Vagina (tissue), 2 donors: ENCODE measurements at places on chromosomes 6 and 20. TPM values are rescaled to one million over a fixed set of nuclear protein-coding genes. Genes with fewer than 3 reads are reported as not detected.

- DNase-seq, result no peak
Measured at GRCh38 chr6:142207265-142207877, 60.3 kb downstream of the VTA1 start.

DNA sequence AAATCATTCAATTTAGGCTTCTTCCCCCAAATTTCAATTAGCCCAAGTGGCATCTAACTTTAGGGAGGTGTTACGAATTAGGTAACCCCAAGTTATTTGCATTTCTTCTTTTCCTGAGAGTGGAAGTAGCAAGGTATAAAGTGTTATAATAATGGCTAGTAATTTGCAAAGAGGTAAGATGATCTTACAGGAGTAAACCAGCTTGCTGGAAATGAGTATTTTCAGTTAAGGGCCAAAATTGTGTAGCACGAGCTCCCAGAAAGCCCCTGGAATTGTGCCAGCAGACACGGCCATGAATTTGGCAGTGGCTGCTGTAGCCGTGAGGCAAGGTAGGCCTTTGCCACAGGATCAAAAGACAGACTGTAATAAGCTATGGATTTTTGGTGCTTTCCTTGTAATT is 38.0 kb downstream of the CITED2 start:
- no peak for DNase-seq

The HLA-G gene
- not detected for total RNA-seq

GRCh38 chr20:8305449-8305978 is 173.4 kb downstream of the PLCB1 start:
- no peak for DNase-seq

The MRAP2 gene
- total RNA-seq, result 4.2 TPM

DNA sequence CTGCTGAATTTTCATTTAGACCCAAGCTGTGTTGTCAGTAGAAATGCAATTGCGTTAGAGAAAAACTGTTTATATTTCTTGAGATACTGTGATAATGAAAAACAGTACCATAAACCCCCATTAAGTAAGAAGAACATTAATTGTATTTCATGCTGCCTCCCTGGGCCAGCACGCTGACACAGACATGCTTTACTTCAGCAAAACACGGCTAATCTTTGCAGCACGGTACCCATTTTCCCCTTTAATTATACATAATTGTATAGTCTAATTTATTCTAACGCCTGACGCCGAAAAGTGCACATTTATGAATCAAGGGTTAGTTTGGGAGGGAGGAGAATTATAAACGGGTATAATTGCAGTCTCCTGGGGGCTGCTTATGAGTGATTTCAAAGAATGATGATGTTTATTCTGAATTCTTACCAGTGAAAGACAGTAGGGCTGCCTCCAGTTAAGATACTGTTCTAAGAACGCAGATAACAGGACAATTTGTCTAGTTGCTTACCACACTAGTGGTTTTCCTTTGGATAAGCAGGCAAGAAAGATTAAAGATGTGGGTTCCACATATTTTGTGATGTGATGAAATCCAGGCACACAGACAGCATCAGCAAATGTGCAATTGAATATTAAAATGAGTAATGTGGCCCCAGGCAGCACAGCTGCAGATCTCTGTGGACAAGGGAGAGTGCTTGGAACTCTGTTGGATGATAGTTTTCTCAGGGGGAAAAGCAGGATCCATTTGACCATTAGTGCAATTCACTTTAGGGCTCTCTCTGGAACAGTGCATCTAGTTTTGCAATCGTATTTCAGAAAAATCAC is 4.7 kb upstream of the SULF2 start:
- DNase-seq, result no peak

The PGC gene
- 3.4 TPM for total RNA-seq

DNA sequence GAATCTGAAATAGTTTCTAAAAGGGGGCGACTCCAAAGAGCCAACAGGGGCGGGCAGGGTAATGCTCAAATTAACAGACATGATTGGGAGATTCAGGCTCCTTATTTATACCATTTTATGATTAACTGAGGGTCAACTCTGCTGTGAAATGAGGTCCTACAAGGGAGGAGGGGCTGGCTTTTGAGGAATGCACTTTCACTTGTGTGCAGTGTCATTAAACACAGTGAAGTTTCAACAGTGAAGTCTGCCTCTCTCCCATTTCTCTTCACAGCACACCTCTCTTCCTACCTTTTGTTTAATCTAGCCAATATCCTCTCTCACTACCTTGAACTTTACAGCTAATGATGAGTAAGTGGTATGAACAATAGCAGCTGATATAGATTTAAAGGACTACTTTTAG is 557.3 kb upstream of the CITED2 start:
- DNase-seq, result no peak

The PNLDC1 gene
- not detected for total RNA-seq

DNA sequence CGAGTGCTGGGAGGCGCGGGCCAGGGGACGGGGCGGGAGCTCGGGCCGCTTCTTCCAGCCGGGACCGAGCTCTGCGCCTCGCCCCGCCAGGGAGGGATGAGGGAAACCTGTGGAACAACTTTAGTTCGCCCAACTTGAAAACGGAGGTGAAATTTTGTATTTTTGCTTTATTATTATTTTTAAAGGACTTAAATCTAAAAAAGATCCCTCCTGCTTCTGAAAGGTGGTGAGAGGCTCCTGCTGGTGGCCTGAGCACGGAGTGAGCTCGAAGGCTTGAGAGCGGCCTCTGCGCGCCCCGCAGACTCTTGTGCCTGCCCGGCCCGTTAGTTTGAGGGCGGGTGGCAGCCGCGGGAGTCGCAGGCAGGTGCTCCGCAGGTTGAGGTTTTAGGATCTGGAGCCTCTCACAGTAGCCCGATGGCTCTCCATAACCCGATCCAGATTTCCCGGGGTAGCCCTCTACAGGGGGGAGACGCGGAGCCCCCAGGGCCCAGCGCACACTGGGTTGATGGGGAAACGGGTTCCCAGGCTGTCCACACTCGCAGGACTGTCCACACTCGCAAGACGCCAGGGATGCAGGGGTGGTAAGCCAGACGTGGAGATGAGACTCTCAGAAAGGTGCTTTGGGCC is 46.2 kb upstream of the SUPT3H start:
- no peak for DNase-seq

GRCh38 chr6:104126315-104127005 is 733.3 kb downstream of the HACE1 start:
- DNase-seq, result no peak

DNA sequence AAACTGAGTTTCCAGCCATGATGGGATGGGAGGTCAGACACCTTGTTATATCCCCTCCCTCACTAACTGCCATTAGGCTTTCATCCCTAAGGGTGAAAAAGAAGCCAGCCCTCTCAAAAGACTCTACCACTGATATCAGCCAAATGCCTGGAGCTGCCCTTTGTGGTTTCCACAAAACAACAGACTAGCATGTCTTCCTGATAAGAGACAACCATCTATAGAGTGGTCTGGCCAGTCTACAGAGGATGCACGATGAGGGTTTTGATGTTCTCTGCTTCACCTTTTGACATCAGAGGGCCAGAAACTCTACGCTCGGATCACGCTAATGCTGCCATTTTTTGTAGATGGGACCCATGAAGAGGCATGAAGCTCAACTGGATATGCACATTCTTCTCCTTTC is 61.7 kb upstream of the ARHGAP18 start:
- DNase-seq, result no peak

DNA sequence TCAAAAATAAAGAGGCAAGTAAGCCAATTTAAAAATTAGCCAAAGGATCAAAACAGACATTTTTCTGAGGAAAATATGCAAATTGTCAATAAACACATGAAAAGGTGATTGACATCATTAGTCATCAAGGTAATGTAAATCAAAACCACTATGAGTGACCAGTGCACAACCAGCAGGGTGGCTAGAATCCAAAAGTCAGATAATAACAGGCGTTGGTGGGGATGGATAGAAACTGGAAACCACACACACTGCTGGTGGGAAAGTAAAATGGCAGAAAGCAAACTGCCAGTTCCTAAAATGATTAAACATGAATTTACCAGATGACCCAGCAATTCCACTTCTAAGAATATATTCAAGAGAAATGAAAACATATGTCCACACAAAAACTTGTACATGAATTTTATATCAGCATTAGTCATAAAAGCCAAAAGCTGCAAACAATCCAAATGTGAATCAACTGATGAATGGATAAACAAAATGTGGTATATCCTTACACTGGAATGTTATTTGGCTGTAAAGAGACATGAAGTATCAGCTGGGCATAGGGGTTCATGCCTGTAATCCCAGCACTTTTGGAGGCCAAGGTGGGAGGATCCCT is 74.8 kb upstream of the MBOAT1 start:
- DNase-seq, result no peak

DNA sequence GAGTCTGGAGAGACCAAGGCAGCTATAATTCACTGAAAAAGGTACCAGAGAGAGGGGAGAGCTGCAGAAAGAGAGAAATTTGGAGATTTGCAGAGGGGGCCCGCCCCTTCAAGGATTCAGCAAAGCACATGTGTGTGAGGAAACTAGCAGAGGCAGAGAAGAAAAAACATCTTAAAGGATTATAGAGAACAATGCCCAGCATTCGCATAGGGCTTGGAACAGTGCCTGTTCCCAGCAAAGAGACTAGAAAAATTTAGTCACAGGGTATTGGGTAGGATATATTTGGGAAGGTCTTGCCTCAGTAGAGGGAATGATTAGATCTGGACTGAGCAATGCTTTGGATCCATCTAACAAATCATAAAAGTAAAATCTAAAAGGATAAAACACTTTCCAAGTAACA is 44.0 kb downstream of the SRPK1 start:
- DNase-seq, result no peak

DNA sequence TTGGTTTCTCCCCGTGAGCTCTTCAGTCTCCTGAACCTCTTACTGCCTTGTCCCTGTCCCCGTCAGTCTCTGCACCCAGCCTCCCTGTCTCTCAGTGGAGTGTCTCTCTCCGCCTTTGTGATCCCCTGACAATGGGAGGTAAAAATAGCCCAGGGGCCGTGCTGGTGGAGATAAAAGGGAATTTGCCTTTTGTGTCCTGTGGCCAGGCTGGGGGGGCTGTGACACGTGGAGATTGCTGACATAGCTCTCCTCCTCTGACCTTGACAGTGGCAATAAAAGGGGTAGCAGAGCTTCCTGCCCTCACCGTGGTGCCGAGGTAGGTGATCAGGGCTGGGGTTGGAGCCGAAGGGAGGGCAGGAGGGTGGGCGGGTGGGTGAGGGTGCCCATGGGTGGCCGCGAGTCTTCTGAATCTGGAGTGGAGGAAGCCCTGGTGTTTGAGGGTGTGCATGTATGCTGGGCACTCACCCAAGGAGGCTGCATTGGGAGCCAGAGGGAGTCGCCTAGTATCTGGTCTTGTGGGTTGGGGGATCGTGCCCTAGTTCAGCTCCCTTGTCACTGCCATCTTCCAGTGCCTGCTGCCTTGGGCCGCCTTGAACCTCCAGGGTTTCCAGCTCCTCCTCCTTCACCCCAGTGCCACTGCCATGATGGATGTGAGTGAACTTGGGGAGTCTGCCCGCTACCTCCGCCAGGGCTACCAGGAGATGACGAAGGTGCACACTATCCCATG is 21.9 kb downstream of the MYH7B start:
- no peak for DNase-seq

The OR2J3 gene
- total RNA-seq, result not detected
